Epithelial cell of proximal tubule (primary cell): ENCODE measurements at places on chromosomes 3 and 15. TPM values are rescaled to one million over a fixed set of nuclear protein-coding genes. Genes with fewer than 3 reads are reported as not detected.
A peak's percentile ranks its signal among the peaks of the same experiment; 100 is the strongest.

DNA sequence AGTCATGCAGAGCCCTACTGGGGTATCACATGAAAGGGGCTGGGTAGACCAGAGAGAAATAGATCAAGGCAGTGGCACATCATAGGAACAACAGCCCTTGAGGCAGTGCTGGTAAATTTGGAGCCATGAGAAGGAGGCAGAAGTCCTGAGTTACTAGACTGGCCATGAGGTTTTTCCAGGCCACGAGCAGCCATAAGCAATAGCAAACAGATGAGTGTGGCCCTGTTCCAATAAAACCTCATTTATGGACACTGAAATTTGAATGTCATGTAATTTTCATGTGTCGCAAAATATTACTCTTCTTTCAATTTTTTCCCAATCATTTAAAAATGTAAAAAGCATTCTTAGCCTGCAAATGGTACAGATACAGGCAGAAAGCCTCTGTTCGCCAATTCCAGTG, 28.1 kb upstream of the LRRN1 start:
- DNase-seq, result no peak

DNA sequence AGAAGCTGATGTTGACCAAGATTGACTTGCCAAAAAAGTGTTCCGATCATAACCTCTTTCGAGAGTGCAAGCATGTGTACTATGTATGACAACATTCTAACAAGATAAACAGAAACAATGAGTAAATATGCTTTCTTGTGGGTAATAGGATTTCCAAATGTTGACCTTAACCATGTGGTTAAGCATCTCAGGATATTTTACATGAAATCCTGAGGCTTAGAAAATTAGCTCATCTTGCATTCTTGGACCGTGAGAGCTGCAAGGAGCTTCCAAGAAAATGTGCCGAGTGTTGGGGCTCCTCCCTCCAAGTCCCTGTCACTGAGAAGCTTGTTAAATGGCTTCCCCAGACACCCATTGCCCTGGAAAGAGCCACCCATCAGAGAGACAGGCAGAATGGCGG, 50.1 kb downstream of the C3orf20 start:
- no peak for DNase-seq

GRCh38 chr3:155753038-155753639, 8.3 kb upstream of the PLCH1 start:
- no peak for DNase-seq

DNA sequence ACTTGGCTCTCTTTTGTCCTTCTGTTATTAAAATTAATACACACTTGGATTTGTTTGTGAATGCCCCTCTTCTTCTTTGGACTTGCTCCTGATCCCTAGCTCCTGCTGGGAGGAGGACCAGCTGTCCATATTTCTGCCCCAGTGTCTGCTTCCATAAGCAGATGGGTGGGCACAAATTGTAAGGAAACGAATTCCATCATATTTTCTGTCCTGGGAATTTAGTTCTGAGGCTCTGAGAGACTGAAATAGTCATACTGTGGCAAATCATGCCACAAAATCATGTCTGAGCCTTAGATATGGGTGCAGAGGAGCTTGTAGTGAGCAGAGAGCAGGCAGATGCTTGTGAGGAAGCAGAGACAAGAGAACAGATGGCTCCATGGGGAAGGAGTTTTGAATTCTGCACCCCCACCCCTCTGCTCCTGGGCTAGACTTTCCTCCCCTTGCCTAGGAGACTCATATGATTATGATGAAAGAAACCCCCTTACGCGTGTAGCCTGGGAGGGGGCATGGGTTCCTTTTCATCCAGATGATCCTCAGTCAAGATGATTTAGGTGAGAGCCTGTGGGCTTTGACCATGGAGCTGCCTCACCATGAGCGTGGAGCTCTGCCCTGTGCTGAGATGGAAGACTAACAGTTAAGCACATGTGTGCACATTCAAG, 50.6 kb downstream of the SV2B start:
- DNase-seq, result no peak

- DNase-seq, result no peak
These were observed 19.4 kb downstream of the CDCP1 start for GRCh38 chr3:45126730-45127129.

DNA sequence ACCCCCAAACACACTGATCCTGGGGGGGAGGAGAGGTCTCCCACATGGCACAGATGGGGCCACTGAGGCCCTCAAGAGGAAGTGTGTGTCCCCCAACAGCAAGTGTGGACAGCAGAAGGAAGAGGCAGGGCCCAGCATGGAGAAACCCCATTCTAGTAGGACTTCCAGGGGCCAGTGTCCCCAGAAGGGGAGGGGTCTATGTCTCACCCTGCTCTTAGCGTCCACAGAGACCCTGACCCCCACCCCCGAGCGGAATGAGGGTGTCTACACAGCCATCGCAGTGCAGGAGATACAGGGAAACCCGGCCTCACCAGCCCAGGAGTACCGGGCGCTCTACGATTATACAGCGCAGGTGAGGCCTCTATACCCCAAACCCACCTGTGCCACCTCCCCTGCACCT, 35.3 kb downstream of the TSPAN3 start:
- no peak for DNase-seq

GRCh38 chr3:188663839-188664238, 507.9 kb upstream of the TPRG1 start:
- no peak for DNase-seq

DNA sequence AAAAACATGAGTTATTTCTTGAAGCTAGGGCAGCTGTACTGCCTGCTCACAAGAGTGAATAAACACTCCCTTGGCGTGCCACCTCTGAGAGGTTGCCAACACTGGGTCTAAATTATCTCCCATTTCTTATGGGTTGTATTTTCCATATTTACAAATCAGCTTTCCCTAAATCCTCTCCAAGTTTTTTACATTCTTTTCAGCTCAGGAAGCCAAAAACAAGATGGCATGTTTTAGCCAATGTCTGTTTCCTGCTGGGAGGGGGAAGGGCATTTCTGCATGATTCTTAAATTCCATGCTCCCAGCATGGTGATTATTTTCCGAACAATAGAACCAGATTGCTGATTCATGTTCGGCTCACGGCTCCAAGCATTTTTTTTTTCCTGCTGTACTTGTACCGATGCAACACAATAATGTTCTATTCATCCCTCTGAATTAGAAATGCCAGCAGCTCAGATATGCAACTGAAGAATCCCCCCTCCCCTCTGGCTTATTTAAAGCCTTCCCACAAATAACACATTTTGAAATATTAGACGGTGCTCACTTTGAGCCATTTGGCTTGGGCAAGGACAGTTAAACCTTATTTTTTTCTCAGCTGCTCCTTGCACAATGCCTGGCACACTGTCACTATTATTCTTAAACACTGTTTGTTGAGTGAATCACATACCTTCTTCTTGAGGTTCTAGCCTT, 252.5 kb downstream of the THRB start:
- DNase-seq, result no peak

- no peak for DNase-seq
These were observed 42.3 kb downstream of the CPN2 start for GRCh38 chr3:194308601-194309449.

- DNase-seq, result no peak
These were observed 13.3 kb downstream of the RPSA start for GRCh38 chr3:39419742-39420315.

GRCh38 chr3:170864525-170865208, 5.3 kb downstream of the RPL22L1 start:
- no peak for DNase-seq

DNA sequence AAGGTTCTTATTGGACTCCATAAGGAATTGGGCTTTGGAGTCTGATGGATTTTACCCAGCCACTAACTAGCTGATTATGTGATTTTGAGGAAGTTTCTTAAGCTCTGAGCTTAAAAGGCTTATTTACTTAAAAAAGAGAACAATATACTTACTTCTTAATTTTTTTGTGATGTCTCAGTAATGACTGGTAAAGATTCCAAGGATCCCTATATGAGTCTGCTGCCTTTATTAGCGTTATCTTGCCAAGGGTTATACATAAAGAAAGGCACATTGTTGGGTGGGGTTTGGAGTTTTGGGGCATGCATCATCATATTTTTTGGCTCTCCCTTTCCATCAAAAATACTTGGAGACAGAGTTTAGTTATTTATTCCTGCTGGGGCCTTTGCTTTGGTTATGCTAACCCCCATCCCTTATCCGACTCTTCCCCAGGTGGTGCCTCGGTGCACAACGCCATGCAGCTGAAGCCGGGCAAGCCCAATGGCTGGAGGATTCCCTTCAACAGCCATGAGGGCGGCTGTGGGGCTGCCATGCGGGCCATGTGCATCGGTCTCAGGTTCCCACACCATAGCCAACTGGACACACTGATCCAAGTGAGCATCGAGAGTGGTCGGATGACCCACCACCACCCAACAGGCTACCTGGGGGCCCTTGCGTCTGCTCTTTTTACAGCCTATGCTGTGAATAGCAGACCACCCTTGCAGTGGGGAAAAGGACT, 6.7 kb downstream of the ADPRH start:
- DNase-seq, result no peak

DNA sequence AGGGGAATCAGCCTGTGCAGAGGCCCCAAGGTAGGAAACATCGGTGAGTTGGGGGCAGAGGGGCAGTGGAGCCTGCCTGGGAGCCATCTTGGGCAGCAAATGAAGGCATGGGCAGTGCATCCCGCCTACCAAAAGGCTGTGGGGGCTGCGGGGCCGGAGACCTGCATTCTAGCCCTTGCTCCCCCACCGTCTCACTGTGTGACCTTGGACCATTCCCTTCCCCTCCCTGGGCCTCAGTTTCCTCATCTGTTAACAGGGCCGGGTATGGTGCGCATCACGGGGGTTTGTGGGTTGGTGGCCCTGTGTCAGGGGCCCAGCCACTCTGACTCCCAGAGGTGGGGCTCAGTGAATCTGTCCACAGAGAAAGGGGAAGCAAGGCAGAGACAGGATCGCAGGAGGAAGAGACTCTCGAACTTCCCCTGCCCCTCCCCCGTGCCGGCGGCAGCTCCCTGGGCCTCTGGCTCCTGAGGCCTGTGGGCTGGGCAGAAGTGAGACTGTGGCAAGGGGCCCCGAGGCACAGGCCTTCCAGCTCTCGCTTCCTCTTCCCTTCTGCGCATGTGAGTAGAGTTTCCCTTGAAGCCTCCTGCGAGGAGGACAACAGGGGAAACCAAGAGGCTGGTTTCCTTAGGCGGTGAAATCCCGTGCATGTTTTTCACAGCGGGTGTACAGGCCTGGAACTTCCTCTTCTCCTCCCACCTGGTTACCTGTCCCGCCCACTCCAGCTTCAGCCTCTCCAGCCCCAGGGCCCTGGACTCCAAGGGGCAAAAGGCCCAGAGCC, 42.9 kb downstream of the IDH2 start:
- DNase-seq, result no peak

GRCh38 chr3:120025520-120025919, 68.7 kb downstream of the GSK3B start:
- peak; percentile 9 for DNase-seq

GRCh38 chr15:77530576-77530975, 102.1 kb downstream of the LINGO1 start:
- no peak for DNase-seq

GRCh38 chr15:45048794-45049631, 26.0 kb downstream of the SORD start:
- DNase-seq, result no peak

GRCh38 chr15:83694015-83694414, 40.1 kb downstream of the ADAMTSL3 start:
- DNase-seq, result peak; percentile 61

- DNase-seq, result no peak
These were observed 20.4 kb downstream of the BHLHE40 start for GRCh38 chr3:4999531-5000184.

DNA sequence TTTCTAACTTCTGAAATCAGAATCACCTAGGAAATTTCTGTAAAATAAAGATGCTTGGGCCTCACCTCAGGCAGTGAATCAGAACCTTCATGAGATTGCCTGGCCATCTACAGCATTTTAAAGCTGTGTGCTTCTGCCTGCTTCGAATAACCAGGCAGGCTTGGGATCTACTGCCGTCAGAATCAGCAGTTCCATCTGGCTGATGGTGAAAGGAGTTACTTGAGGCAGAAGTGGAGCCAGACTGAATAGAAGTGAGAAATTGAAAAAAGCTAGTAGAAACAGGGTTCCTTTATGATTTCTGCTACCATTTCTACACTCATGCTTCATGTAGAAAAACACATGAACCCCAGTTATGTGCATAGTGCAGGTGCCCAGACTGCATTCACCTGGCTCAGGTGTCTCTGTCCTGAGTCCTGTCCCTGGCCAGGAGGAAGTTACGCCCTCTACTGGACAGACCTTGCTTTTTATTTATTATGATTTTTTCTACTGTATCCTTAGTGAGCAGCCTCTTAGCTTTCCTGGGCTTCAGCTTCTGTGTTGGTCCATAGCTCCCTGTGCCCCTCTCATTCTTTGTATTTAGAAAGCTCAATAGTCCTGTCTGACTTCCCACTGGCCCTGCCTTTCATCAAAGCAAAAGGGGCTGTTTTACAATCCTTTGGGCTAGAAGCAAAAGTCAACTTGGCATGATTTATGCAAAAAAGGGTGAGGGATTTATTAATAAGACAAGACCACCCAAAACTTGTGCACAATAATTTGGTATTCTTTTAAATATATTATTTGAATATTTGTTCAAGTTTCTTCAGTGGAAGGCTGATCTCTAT, 200.8 kb upstream of the GOLGA6L4 start:
- no peak for DNase-seq

DNA sequence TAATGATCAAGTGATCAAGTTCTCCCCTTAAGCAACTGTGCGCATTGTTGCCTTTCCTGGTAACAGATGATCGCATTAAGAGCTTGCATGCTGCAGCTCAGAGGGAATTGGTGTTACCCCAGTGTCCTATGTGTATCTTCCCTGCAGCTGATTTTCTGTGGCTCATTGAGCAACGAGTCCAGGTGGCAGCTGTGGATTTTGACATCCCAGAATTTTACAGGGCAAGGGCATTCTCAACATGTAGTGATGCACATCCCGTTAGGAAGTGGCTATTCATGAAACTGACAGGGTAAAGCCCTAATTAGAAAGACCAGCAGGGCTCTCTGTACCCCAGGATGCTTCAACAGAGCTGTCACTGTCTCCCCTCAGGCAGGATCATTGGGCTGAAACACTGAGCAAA, 232.8 kb downstream of the AGBL1 start:
- DNase-seq, result no peak

DNA sequence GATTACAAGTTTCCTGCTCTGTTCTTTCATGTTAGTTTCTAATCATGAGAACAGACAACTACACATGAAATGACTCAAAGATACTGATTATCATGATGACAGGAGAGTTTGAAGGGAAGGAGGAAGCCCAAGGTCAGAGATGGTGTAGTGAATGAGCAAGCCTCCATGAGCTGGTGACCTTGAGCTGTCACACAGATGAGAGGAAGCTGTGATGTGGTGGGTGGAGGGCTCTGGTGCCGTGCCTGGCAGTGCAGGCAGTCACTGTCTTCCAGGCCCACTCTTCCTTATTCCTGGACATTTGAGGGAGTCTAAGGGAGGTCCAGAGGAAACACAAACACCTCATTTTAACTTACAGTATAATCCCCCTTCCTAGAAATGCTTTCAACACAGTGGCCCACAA, 133.4 kb upstream of the ROPN1 start:
- DNase-seq, result no peak

CLDN18 gene
- not detected in 2 replicates for total RNA-seq

TICRR gene
- total RNA-seq, result 12.0 and 13.1 TPM in 2 replicates

UMPS gene
- total RNA-seq, result 28.7 and 66.1 TPM in 2 replicates

PRR23C gene
- not detected in 2 replicates for total RNA-seq

AGBL1 gene
- total RNA-seq, result not detected in 2 replicates

CLDN1 gene
- total RNA-seq, result 155 and 169 TPM in 2 replicates

NR2E3 gene
- not detected in 2 replicates for total RNA-seq

CYP19A1 gene
- total RNA-seq, result not detected in 2 replicates

DNAJA4 gene
- 10.2 and 11.1 TPM in 2 replicates for total RNA-seq

TIMP4 gene
- 0.22 and 0.35 TPM in 2 replicates for total RNA-seq

HTR3D gene
- total RNA-seq, result not detected in 2 replicates

CCDC14 gene
- total RNA-seq, result 41.4 and 41.9 TPM in 2 replicates

CERS3 gene
- not detected in 2 replicates for total RNA-seq

ADAMTSL3 gene
- 0.58 and 0.65 TPM in 2 replicates for total RNA-seq
